Suprapubic skin (tissue), 4 donors: ENCODE measurements at places on chromosomes 2 and 18. TPM values are rescaled to one million over a fixed set of nuclear protein-coding genes. Genes with fewer than 3 reads are reported as not detected.
A peak's percentile ranks its signal among the peaks of the same experiment; 100 is the strongest.

FAM228A gene
- not detected for total RNA-seq

GRCh38 chr18:572091-572830 is 7.9 kb upstream of the CETN1 start:
- DNase-seq = no peak
- H3K4me3 ChIP-seq = no peak overlapping the region
- no peaks in the 10 kb centered on the region for H3K36me3 ChIP-seq
- H3K27ac ChIP-seq = no peak overlapping the region

NT5DC4 gene
- total RNA-seq = not detected

TLX2 gene
- not detected for total RNA-seq

ARHGEF33 gene
- 0.42 TPM for total RNA-seq

- DNase-seq = no peak
- no peaks in the 10 kb centered on the region for H3K27me3 ChIP-seq
- H3K4me1 ChIP-seq = no peaks in the 10 kb centered on the region
- H3K36me3 ChIP-seq = peaks cover 7% of the 10 kb centered on the region
- no peak overlapping the region for H3K27ac ChIP-seq
Measured at GRCh38 chr2:72985891-72986683, 68.8 kb downstream of the EMX1 start.

GRCh38 chr18:48966523-48966922 is 15.8 kb upstream of the SMAD7 start:
- no peak overlapping the region for H3K27ac ChIP-seq
- peaks cover 5% of the 10 kb centered on the region for H3K4me1 ChIP-seq
- H3K36me3 ChIP-seq = no peaks in the 10 kb centered on the region
- H3K27me3 ChIP-seq = no peaks in the 10 kb centered on the region
- no peak for DNase-seq

GRCh38 chr2:162065767-162066166 is 8.2 kb downstream of the DPP4 start:
- H3K27ac ChIP-seq = no peak overlapping the region
- no peak for DNase-seq
- H3K27me3 ChIP-seq = no peaks in the 10 kb centered on the region

GRCh38 chr2:47299555-47299954 is 103.4 kb upstream of the MSH2 start:
- H3K4me3 ChIP-seq = no peak overlapping the region
- H3K27me3 ChIP-seq = no peaks in the 10 kb centered on the region
- H3K4me1 ChIP-seq = peaks cover 16% of the 10 kb centered on the region
- H3K27ac ChIP-seq = no peak overlapping the region

- H3K4me3 ChIP-seq = no peak overlapping the region
- no peaks in the 10 kb centered on the region for H3K4me1 ChIP-seq
- DNase-seq = no peak
- H3K27ac ChIP-seq = no peak overlapping the region
Measured at GRCh38 chr2:178208336-178208735, 14.0 kb downstream of the OSBPL6 start.

DNA sequence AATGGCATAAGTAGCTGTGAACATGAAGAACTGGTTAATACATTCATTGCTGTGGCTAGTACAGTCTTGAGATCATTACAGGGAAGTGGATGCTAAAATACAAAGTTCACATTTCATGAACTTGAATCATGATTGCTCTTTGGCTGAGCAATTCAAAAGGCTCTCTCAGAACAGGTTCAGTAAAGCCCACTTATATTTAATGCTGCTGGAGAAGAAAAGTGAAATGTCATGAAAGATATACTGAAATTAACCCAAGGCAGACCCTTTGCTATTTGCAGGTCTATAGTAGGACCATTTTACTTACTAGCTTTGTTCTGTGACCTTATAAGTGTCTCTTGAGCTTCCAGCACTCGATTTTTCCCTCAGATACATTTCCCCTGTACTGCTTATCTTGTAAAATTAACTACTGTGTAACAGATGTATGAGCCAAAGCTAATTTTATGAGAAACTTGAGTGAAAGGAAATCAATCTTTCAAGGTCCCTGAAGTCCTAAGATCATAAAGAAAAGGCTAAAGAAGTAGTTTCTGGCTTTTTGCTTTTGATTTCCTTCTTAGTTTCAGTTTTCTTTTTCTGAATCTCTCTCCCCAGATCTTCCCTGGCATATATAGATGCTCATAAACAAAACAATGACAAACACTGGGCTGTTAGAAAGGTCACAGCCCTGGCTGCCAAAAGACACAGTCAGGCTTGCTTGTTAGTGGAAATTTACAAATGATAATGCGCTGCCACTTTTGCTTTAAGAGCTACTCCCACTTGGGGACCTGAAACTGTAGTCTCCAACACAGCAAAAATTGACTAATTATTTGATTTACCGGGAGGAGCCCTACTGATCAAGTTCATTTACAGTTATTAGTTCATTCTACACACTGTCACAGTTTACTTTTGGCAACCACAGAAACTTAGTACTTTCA is 132.7 kb upstream of the XPO1 start:
- H3K36me3 ChIP-seq = no peaks in the 10 kb centered on the region
- peaks cover 22% of the 10 kb centered on the region for H3K4me1 ChIP-seq
- peak overlapping the region; percentile 30 for H3K4me3 ChIP-seq
- H3K27ac ChIP-seq = peak overlapping the region; percentile 87
- no peak for DNase-seq
- no peaks in the 10 kb centered on the region for H3K27me3 ChIP-seq

CDC42EP3 gene
- total RNA-seq = 9.0 TPM

GRCh38 chr2:104109356-104109755 is 744.6 kb upstream of the POU3F3 start:
- no peak overlapping the region for H3K4me3 ChIP-seq
- H3K4me1 ChIP-seq = no peaks in the 10 kb centered on the region
- DNase-seq = no peak
- H3K27ac ChIP-seq = no peak overlapping the region
- no peaks in the 10 kb centered on the region for H3K36me3 ChIP-seq

COMMD1 gene
- total RNA-seq = 57.7 TPM

DNA sequence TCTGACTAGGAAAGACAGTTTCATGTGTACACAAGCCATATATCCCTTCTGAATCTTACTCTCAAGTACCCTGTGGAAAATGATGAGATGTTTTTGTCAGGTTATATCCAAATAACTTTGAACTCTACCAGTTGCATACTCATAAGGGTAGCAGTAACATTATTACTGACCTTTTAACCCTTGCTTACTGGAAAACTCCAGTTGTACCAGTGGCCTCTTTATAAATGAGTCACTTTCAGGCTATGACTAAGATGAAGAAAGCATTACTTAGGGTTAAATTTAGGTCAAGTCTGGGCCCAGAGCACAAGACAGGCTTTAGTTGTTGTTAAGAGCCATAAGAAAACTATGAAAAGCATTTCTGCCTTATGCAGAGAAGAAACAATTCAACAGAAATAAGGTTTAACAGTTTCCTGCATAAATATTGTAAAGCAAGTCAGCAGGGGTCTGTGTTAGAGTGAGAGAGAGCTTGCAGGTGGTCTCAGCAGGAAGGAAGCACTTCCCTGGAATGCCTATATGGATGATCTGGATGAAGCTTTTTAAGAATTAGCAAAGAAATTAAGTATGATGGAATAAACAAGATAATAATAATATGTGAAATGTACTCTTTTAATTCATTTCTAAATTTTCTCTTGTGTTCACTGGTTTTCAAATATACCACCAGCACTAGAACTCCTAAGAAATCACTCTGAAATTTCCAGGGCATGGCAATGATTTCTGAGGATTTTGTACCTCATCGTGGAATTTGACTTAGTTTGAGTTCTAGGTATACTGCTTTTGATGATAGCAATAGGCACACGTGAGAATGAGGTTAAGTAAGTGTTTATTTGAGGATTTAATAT is 126.6 kb downstream of the UBE2E3 start:
- no peak overlapping the region for H3K27ac ChIP-seq
- no peak overlapping the region for H3K4me3 ChIP-seq
- DNase-seq = no peak
- H3K36me3 ChIP-seq = no peaks in the 10 kb centered on the region

DNA sequence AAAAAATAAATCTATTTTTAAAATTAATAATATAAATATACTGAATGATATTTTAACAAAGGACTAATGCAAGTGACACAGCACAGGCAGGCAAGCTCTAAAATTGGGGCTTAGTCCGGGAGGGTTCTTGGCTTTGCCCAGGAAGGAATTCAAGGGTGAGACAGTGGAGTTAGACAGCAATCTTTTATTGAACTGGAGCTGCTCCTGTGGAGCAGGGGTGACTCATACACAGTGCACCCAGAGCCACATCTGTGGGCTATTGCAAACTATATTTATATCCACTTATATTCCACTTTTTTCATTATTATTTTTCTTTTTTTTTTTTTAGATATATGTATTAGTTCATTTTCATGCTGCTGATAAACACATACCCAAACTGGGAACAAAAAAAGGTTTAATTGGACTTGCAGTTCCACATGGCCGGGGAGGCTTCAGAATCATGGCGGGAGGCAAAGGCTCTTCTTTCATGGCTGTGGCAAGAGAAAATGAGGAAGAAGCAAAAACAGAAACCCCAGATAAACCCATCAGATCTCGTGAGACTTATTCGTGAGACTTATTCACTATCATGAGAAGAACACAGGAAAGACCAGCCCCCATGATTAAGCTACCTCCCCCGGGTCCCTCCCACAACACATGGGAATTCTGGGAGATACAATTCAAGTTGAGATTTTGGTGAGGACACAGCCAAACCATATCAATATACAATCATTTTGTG is 437.1 kb downstream of the BCL11A start:
- no peaks in the 10 kb centered on the region for H3K27me3 ChIP-seq
- H3K4me3 ChIP-seq = no peak overlapping the region
- no peaks in the 10 kb centered on the region for H3K36me3 ChIP-seq

NCOA1 gene
- 45.7 TPM for total RNA-seq

DNA sequence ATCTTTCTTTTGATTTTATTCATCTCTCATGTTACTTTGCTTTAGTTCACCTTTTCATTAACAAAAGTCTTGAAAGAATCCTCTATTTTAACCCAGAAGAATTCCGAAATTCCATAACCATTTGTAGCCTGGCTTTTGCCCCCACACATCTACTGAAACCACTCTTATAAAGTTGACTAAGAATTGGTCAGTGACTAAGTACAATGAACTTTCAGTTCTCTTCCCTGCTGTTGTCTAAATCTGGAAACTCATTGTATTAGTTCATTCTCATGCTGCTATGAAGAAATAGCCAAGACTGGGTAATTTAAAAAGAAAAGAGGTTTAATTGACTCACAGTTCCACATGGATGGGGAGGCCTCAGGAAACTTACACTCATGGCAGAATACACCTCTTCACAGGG is 49.9 kb upstream of the PNPT1 start:
- no peak for DNase-seq
- H3K36me3 ChIP-seq = no peaks in the 10 kb centered on the region
- no peaks in the 10 kb centered on the region for H3K27me3 ChIP-seq
- H3K27ac ChIP-seq = no peak overlapping the region
- H3K4me3 ChIP-seq = no peak overlapping the region

MARCHF4 gene
- not detected for total RNA-seq

- no peak overlapping the region for H3K27ac ChIP-seq
- H3K36me3 ChIP-seq = no peaks in the 10 kb centered on the region
- peaks cover 8% of the 10 kb centered on the region for H3K4me1 ChIP-seq
Measured at GRCh38 chr2:234245945-234246344, 195.4 kb downstream of the SPP2 start.

DNA sequence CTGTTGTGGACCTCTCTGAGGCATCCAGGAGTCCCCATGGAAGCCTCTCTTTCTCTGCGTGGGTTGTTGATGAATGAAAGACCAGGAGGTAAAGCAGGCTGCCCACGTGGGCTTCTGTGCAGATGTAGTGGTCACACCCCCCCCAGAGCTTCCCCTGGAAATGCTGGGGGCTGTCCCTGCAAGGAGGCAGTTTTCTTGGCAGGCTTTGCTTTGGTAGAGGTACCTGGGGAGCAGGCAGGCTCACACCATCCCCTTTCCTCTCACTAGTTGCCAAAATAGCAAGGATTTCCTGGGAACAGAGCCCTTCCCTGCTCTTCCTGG is 97.6 kb upstream of the MAP3K20 start:
- H3K36me3 ChIP-seq = no peaks in the 10 kb centered on the region
- H3K27ac ChIP-seq = no peak overlapping the region
- H3K27me3 ChIP-seq = no peaks in the 10 kb centered on the region
- peaks cover 2% of the 10 kb centered on the region for H3K4me1 ChIP-seq
- DNase-seq = no peak

DNA sequence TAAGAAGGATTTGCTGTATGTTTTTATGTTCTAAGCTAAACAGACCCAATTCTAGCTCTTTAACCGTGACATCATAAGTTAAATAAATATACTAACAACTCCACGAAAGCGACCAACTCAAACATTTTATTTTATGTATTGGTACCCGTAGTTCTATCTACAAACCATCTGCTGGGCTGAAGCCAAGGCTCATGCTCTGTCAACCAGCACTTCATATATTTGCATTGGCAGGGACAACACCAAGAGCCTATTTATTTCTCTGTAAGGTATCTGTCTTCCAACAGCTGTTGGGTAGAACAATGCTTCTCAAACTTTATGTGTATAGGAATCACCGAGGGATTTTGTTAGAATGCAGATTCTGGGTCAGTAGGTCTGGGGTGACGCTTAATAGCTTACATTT is 64.5 kb downstream of the PID1 start:
- no peak for DNase-seq
- H3K4me3 ChIP-seq = no peak overlapping the region
- H3K27me3 ChIP-seq = no peaks in the 10 kb centered on the region

SLC39A10 gene
- 20.3 TPM for total RNA-seq

DNA sequence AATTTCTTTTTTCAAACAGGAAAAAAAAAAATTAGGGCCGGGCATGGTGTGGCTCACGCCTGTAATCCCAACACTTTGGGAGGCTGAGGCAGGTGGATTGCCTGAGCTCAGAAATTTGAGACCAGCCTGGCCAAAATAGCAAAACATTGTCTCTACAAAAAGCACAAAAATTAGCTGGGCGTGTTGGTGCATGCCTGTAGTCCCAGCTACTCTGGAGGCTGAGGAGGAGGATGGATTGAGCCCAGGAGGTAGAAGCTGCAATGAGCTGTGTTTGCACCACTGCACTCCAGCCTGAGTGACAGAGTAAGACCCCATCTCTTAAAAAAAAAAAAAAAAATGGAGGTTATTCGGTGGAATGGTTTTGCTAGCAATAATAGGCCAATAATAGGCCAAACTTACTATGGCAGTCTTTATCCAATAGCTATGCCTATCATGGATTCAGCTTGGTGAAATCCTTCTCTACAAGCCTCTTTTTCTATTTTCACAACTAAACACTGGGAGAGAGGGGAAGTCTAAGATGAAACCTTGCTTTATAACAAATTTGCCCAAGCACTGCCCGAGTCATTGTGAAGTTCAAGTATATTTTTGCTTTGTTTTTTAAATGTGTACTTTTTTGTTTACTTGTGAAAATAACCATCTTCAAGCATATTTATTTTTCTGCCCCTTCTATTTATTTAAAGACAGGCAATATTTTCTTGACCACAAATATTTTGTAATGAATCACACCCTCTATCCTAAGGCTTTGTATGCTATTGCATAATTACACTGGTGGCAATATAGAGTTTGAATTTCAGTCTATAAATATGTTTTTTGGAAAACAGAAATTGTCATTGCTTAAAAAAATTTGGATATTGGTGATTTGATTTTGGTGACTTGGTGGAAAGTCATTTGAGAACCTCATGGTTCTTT is 20.0 kb upstream of the KYNU start:
- H3K36me3 ChIP-seq = no peaks in the 10 kb centered on the region
- no peak overlapping the region for H3K4me3 ChIP-seq
- H3K27ac ChIP-seq = no peak overlapping the region
- no peak for DNase-seq

GRCh38 chr2:174052584-174052976 is 87.4 kb upstream of the SP3 start:
- no peak for DNase-seq
- no peaks in the 10 kb centered on the region for H3K36me3 ChIP-seq
- H3K27ac ChIP-seq = no peak overlapping the region
- no peak overlapping the region for H3K4me3 ChIP-seq

GRCh38 chr2:101089942-101090799 is 61.0 kb downstream of the TBC1D8 start:
- no peaks in the 10 kb centered on the region for H3K4me1 ChIP-seq
- no peaks in the 10 kb centered on the region for H3K36me3 ChIP-seq
- H3K27ac ChIP-seq = no peak overlapping the region
- H3K4me3 ChIP-seq = no peak overlapping the region
- DNase-seq = no peak
- H3K27me3 ChIP-seq = no peaks in the 10 kb centered on the region
